Fibroblast of pulmonary artery (primary cell): ENCODE measurements at places on chromosomes 13 and 19.
A peak's percentile ranks its signal among the peaks of the same experiment; 100 is the strongest.

- DNase-seq: no peak
These were observed 6.4 kb downstream of the IRS2 start for GRCh38 chr13:109779876-109780510.

GRCh38 chr13:45782327-45783045 is 69.1 kb downstream of the SIAH3 start:
- DNase-seq: no peak

GRCh38 chr19:50173127-50173526 is 10.0 kb upstream of the IZUMO2 start:
- no peak for DNase-seq

- DNase-seq: no peak
These were observed 47.5 kb downstream of the ZNF536 start for GRCh38 chr19:30419568-30420180.

DNA sequence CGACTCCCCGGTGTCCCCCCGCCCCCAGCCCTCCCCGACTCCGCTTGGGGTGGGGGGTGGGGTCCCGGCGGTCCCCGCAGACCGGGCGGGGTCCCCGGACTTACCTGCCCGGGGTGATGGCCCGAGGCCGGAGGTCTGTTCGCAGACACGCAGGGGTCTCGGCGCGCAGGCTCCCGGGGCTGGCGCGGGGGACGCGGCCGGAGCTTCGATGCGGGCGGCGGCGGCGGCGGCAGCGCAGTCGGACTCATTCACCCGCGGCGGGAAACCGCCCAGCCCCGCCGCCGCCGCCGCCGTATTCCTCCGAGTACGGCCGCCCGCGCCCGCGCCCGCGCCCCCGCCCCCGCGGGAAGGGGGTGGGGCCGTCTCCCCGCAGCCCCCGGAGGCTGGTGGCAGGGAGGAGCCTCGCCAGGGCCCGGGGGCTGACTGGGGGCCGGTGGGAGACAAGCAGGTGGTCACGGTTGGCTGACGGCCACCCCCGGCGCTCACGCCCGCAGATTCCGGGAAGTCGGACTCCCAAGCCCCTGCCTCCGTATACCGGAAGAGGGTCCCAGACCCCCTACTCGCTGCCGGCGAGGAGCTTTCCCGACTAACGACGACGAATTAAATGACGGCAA is at the start of gene C2CD4C:
Gene C2CD4C, minus strand, starts transcription at position 246 of the 614 bp plus-strand sequence. CDS start 786 bp downstream, outside the sequence.
- DNase-seq: no peak

GRCh38 chr13:91965511-91965910 is 567.1 kb downstream of the GPC5 start:
- DNase-seq: no peak

- no peak for DNase-seq
These were observed 534.9 kb upstream of the KLF12 start for GRCh38 chr13:74669149-74669548.

DNA sequence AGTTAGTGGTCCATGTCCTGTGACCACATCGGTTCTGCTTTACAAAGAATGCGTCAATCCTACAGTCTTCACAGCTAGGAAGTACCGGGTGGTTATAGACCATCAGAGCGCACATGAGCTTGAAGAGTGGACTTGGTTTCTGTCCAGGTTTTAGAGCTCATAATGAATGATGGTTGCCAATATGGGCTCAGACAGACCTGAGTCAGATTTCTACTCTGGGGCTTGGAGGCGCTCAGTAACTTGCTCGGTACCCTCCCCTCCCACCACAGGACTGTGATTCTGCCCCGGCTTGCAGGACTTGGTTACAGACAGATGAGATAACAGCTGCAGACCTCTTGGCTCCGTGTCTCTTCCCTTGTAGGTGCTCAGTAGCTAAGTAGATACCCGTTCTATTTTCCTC is 284.7 kb downstream of the TSHZ3 start:
- DNase-seq: no peak

DNA sequence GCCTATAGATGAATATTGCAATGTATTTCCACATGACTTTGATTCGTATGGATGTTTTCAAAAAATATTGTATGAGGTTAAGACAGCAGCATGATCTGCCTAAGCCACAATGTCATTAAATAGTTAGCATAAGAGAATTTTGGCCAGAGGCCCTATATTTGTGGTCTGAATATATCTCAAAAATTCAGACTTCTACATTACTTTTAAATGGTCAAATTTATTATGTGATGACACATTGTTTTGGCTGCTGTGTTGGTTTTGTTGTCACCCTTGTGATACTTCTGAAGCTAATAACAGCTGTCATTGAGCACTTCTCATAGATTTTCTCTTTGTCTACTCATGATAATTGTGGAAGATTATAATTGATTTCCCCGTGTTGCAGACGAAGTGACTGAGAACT is 288.2 kb downstream of the MYO16 start:
- peak; percentile 49 for DNase-seq

DNA sequence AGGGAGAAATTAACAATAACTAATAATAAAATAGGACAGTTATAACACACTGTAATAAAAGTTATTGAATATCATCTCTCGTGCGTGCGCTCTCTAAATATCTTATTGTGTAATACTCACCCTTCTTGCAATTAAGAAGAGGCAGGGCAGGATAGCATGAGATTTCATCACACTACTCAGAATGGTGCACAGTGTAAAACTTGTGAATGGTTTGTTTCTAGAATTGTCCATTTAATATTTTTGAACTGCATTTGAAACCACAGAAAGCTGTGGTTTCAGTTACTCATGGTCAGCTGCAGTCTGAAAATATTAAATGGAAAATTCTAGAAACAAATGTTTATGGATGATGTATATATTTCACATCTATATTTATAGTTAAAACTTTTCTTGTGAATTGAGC is 161.1 kb downstream of the DCT start:
- no peak for DNase-seq

- peak; percentile 58 for DNase-seq
These were observed 276.4 kb downstream of the KLF5 start for GRCh38 chr13:73335210-73335609.

GRCh38 chr13:70622796-70623195 is 514.5 kb upstream of the KLHL1 start:
- no peak for DNase-seq

GRCh38 chr19:19417628-19418245 is 12.3 kb downstream of the GATAD2A start:
- no peak for DNase-seq

DNA sequence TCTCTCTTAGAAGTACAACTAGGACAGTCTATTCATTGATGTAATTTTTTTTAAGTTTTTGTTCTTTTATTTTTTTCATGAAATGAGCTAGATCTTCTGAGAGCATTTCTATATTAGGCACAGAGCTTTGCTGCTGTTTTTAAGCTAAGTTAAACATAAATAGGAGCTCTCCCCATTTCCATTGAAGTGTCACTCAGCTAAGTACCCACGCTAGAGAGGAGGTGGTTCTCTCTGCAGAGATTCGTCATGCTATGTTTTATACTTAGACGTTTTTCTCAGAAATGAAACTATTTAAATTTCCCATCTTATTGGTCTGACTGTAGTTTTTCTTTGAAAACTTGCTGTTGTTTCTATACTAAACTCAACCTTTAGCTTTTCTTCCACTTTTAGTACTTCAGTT is 271.5 kb downstream of the PCDH9 start:
- no peak for DNase-seq

DNA sequence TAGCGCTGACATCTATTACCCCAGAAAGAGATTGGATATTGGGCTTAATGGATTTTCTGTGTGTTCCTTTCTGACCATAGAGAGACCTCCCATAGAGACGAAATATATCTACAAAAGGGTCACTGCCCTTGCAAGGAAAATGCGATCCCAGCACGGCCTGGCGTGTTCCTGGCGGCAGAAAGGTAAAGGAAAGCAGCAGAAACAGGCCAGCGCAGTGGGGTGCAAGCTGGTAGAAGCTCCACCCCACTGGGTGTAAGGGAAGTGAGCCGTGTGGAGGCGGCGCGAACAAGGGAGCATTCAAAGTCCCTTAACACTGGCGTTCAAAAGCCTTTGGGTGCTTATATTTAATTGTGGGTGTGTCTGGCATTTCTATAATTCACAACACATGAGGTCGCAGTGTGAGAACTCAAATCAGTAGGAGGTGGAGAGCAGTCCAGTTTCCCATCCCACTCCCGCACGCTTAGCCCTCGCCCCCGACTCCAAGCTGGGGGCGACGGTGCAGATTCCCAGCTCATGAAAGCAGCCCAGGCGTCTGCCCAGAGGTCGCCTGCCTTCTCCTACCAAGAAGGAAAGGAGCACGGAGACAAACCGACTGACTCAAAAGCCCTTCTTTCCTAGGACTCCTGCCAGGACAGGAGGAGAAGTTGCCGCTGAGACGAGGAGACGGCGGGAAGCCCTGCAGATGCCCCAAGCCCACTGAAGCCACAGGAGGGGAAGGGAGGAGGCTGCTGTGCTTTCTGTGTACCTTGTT is 478.4 kb downstream of the FOXO1 start:
- no peak for DNase-seq

- no peak for DNase-seq
These were observed 7.0 kb downstream of the POU4F1 start for GRCh38 chr13:78596399-78596735.

DNA sequence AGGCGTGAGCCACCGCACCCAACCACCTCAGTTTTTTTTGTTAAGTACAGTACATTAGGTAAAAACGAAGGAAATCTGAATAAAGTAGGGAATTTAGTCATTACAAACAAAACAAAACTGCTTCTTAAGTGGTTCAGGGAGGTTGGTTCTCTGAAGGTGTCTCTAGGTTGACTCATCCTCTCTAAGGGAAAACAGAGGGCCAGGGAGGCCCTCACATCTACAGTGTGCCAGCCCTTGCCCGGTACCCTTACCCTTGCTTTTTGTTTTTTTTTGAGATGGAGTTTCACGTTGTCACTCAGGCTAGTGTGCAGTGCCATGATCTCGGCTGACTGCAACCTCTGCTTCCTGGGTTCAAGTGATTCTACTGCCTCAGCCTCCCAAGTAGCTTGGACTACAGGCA is 17.2 kb upstream of the JUND start:
- DNase-seq: no peak

GRCh38 chr13:64753233-64754000 is 2476.7 kb downstream of the PCDH9 start:
- DNase-seq: peak; percentile 24

DNA sequence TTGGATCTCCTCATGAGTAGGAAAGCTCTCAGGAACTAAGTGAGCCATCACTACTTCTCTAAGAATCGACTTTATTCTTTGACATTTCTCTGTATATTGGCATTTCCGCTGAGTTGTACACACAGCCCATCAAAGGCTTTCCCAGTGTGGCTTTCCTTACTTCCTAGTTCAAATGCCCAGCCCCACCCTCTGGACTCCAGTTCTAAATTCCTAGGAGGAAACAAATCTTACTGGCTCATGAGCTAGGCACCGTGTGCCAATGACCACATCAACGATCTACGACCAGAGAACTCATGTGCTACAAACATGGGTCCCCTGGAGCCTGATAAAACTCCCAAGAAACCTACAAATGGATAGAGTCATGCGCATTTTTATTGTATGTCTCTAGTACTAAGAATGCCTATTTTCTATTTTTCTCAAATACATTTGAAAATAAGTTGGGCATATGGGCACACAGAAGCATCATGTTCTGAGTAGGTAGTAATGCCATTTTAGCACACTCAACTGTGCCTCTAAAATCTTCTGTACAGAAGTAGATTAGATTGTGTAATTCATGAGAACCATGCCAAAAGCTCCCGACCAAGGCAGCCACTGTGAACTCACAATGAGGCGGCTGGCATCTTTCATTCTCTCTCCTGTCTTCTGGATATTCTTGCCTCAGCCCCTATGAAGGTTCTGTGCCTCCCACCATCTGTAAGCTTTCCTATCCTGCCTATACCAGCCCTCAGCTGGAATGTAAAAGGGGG is 10.5 kb upstream of the RAP2A start:
- peak; percentile 25 for DNase-seq

DNA sequence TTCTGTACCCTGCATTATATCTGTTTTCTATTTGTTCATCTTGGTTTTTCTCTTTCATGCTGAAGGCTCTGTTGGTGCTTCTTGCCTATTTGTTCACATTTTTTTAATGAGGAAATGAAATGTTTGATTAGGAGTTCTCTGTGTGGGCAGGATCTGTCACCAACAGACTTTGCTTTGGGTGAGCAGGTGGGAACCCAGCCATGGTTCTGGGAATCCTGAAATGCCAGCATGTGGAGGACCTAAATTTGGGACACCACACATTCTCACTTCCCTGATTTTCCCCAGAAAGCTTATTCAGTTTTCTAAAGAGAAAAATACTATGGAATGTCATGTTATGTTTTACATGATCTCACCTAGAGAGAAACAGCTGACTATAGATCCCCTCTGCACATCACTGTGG is 34.0 kb downstream of the TPT1 start:
- DNase-seq: no peak

DNA sequence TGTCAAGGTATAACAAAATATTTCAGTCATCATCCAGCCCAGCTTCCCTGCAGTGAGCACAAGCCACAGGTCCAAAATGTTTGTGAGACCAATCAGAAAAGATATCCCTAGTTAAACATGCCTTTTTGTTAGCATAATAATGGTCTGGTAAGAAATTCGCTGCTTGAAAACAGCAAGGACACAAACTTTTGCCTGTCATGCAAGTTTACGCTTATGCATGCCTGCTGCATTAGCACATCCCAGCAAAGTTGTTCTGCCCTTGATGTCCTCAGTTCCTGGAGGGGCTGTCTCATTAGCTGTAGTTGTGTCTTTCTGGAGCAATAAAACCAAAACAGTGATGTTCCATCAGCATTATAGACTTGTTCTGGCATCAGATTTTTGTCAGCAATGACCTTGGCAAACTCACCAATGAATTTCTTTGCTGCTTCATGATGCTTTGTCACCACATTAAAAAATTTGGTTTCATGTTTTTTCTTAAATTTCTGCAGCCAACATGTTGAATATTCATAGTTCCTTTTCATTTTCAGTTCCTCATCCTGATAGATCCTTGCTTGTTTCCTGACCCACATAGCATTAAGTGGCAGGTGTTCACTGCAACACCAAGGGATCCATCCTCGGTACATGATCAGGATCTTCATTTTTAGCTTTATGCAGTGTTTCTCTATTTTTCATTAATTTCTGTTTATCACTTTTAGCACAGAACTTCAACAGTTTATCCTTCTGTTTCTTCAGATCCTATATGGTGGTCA is 72.0 kb upstream of the GPR183 start:
- DNase-seq: no peak

DNA sequence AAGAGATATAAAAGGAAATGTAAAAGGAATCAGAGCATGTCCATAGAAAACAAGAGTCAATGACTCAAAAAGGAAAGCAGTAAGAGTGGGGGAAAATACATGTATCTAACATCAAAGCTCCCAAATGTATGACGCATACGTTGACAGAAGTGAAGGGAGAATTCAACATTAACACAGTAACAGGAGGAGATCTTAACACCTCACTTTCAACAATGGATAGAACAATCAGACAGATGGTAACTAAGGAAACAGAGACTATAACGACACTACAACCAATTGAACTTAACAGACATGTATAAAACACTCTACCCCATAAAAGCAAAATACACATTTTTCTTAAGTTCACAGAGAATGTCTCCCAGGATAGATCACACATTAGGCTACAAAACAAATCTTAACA is 774.8 kb upstream of the ARGLU1 start:
- no peak for DNase-seq

DNA sequence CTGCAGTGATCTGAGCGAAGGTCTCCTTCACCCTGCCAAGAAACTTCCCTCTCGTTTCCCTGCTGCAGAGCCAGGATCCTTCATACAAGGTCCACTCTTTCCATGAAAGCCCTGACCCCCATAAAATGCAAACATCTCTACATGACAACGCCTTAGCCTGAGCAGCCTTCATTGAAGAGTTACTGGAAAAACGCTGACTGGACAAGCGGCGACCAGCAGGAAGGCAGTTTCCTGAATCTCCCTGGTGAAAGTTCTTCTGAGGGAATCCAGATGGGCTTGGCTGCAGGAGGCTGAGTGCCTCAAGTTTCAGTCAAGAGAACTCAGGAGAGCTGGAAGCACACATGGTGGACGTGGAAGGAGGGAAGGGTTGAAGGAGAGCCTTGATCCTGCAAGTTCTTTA is 17.7 kb downstream of the GSX1 start:
- DNase-seq: no peak
